ENCODE measurements at places on chromosomes 6 and 20. TPM values are rescaled to one million over a fixed set of nuclear protein-coding genes. Genes with fewer than 3 reads are reported as not detected.

NKX2-4 gene
- not detected for total RNA-seq

MACROD2 gene
- total RNA-seq = 1.4 TPM

KHDRBS2 gene
- total RNA-seq = not detected

C6orf52 gene
- total RNA-seq = 2.6 TPM

CPXM1 gene
- not detected for total RNA-seq

ELOVL4 gene
- total RNA-seq = 1.2 TPM

PCK1 gene
- total RNA-seq = not detected
